ENCODE measurements at places on chromosomes 6 and 20.

DNA sequence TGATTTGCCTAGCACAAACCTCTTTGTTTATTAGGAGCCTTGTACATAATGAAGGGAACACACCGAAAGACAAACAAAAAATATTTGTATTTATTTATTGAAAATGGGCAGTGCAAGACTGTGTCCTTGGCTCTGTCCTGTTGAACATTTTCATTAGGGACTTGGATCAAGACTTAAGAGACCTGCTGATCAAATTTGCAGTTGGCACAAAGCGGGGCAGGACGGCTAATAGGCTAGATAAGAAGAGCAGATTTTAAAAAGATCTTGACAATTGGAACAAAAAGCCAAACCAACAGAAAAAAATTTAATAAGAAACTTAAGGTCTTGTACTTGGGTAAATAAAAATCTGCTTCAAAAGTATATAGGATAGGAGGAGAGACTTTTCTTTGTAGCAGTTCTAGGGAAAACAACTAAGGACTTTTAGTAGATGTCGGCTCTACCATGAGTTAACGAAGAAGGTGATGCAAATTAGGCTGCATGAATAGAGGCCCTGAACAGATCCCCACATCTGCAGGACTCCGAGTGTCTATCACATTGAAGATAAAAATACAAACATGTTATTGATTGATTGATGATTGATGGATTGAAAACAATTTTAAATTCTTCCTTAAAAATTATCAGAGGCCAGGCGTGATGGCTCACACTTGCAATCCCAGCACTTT is 124.1 kb upstream of the SPACA1 start:
- no peak for DNase-seq

DNA sequence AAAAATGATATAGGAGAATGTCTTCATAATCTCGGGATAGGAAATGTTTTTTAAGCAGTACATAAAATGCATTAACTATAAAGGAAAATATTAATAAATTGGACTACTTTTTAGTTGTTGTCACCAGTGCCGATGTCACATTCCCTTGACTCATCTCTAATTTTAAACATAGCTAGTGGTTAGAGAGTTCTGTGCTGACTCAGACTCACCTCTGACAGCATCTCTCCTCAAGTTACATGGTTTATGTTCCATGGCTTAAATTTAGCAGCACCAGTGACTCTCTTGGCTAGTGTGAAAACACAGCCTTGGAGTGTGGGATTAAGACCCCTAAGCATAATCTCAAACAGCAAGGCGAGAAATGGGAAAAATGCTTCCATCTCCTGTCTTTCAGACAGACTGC is 311.8 kb upstream of the MMS22L start:
- no peak for DNase-seq

GRCh38 chr6:137722749-137723272 is 144.2 kb upstream of the TNFAIP3 start:
- DNase-seq = no peak

GRCh38 chr20:21053002-21053762 is 53.0 kb downstream of the LINC00237 start:
- no peak for DNase-seq

- no peak for DNase-seq
Observed at GRCh38 chr6:30915591-30915946, 1.5 kb downstream of the VARS2 start.

DNA sequence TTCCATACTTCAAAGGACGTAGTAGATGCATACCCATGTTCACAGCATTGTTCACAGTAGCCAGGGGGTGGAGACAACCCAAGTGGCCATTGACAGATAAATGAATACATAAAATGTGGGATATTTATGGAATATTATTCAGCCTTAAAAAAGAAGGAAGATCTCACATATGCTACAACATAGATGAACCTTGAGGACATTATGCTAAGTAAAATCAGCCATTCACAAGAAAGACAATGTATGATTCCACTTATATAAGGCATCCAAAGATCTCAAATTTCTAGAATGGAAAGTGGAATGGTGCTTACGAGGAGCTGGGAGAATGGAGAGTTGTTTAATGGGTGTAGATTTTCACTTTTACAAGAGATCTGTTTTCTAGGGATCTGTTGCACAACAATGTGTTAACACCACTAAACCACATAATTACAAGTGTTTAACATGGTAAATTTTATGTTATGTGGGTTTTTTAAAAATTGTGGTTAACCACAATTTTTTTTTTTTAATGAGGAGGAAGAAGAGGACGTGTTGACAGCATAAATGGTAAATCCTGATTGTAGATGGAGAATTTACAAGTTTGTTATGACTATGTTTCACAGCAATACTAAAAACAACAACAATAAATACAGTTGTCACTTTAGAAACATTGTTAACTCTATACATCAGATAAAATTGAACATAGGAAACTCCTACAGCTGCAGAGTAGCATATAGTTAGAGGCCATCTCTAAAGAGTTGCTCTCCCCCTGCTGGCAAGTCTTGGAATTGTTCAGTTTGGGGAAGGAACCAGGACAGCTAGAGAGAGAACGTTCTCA is 41.6 kb downstream of the CCN2 start:
- DNase-seq = peak; percentile 40

GRCh38 chr20:12808006-12808567 is 200.7 kb upstream of the SPTLC3 start:
- no peak for DNase-seq

DNA sequence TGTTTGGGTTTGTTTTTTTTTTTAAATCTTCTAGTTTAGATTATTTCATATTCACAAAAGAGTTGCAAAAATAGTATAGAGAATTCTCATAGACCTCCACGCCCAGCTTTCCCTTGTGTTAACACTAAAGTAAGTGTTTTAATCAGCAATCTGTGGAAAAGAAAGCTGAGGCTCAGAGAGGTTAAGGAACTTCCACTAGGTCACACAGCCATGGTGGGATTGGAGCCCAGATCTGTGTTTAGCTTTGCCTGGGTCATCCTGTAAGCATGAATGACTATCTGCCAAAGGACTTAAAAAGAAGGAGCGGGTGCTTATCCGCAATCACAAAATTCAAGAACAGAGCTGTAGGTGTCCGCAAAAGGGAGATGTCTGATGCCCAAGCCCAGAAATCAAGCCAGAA is 60.5 kb downstream of the EDN3 start:
- no peak for DNase-seq

GRCh38 chr20:40655451-40655850 is 33.6 kb downstream of the MAFB start:
- no peak for DNase-seq

DNA sequence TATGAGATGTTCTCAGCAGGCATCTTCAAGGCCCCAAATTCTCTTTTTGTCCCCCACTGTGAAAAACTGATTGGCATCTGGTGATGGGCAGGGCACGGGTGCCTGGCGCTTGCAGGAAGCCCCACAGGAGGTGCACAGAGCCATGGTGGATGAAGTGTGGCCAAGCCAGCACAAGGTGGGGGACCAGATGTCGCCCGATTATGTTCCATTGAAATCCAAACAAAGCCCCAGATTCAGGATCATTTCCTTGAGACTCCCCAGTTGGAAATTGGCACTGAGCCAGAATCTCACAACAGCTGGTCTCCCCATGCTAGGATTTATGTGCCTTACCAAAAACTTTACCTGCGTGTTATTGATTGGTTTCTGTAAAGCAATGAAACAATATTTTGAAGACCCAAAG is 186.1 kb downstream of the ADAT2 start:
- DNase-seq = no peak

DNA sequence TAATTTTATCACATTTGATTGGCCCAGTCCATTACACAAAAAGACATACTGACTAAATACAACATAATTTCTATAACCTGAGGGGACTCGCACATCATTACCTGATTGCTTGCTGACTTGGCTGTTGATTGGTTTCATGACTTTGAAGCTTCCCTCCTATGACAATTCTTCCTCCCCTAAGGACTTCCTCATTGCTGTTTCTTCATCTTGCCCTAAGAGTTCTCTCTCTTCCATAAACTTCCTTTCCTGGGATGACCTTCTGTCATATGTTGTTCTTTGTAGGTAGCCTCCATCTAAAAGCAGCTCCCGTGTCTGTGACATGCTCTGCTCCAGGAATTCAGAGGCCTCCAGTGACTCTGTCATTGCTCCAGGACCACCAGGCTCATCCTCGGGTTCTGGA is 22.6 kb downstream of the RSPH3 start:
- no peak for DNase-seq

Measured in stimulated activated CD4-positive, alpha-beta T cell treated with anti-CD3 and anti-CD28 coated beads, Interleukin-12 subunit alpha, Interleukin-12 subunit beta, amount 100 ng/mL, for 24 hours (primary cell).